Activated CD4-positive, alpha-beta memory T cell treated with anti-CD3 and anti-CD28 coated beads for 36 hours (primary cell): ENCODE measurements at places on chromosomes 16 and 17. TPM values are rescaled to one million over a fixed set of nuclear protein-coding genes. Genes with fewer than 3 reads are reported as not detected.

DNA sequence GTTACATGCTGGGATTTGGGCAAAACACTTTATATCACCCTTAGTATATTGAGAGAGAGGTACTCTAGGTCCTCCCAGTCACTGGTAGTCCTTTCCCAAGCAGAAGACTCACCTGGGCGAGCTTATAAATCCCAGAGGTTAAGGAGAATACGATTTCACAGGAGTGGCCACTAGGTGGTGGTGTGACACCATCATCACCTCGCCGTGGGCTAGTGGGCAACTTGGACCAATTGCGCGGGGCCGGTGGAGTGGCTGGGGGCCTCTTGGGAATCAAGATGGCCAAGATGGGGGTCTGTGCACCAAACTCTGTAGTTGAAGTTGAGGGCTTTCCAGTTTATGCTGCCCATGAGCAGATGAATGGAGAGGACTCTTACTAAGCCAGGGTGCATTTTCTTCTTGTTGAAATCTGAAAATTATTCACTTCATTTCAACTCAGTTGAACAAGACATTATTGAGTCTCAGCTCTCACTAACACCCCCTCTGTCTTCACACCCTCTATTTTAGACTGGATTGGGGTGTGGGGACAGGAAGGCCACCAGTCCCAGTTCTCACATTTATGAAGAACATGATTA lies 38.2 kb upstream of the PIRT start:
- DNase-seq, result peak; percentile 30

DNA sequence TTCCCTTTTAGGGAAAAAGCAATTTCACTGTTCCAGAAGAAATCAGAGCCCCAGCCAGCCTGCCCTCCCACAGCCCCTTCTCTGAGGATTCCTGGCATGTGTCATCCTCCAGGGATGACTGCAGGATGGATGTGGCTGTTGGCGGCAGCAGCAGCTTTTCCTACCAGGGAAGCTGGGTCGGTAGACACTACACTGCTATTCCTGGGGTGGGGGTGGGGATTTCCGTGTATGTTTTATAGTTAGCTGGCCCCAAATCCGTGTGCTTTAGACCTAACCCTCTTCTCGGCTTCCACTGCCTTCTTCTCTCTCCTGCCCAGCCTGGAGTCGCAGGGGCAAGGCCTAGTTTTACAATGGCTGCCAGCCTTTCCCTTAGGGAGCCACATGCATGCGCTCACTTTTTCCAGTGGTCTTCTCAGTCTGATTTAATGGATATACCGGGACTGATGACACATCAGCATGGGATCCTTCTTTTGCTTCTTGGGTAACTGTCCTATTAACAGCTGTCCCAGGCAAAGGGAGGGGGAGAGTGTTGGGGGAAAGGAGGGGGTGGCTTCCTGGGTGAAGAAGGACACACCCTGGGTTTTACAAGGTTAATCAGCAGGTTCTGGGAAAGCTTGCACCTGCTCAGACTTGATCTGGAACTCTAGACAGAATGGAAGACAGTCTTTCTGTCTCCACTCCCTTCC lies 2.7 kb upstream of the NFE2L1 start:
- DNase-seq, result no peak

DNA sequence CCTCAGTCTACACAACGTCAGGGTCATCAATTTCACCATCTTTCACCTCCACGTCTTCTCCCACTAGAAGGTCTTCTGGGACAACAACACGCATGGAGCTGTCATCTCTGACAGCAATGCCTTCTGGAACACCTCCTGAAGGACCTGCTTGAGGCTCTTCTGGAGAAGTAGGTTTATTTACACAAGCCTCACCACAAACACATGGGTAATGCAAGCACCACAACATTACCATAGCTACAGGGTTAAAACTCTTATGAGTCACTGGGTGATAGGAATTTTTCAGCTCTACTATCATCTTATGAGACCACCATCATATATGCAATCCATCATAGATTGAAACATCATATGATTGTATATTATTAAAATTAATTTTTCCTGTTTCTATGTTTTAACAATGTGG lies 215.4 kb downstream of the CHD9NB start:
- DNase-seq, result no peak

DNA sequence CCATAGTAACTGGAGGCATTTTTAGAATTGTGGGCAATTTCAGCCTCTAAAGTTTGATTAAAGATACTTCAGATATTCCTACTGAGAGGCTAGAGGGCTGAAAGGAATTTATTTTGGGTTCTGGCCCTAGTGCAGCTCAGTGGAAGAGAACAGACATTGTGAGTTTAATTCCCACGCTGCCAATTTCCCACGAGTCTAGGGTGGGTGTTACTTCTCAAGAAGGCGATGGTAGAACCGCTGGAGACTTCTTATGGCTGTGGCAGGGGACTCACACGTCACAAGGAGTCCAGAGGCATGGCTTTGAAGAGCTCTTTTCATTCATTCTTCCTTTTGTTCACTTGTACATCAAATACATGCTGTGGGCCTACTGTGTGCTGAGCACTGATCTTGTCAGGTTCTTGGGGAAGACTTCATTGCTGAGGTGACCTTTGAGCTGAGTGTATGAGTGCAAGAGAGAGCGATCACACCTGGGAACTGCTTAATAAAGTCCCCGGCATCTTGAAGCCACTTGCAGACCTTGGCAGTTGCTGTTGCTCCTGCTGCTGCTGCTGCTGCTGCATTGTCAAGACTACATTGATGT lies 111.7 kb downstream of the WWOX start:
- DNase-seq, result no peak

DNA sequence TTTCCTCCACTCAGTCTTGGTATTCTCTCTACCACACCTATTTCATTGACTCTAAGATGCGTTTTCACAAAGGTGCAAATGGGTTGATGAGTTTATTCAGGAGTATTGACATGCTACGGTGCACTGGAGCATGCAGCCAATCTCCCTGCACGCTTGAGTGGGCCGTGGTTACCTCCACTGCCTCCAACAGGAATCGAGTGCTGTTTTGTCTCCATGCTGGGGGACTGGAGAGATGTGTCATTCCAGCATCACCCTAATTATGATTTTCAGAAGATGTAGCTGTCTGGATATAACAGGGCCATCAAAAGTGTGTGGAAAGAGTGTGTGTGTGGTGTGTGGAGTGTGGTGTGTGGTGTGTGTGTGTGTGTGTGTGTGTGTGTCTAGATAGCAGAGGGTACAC lies 351.6 kb upstream of the ZFHX3 start:
- no peak for DNase-seq

- no peak for DNase-seq
Observed at GRCh38 chr16:50195756-50196155, 42.6 kb downstream of the TENT4B start.

DNA sequence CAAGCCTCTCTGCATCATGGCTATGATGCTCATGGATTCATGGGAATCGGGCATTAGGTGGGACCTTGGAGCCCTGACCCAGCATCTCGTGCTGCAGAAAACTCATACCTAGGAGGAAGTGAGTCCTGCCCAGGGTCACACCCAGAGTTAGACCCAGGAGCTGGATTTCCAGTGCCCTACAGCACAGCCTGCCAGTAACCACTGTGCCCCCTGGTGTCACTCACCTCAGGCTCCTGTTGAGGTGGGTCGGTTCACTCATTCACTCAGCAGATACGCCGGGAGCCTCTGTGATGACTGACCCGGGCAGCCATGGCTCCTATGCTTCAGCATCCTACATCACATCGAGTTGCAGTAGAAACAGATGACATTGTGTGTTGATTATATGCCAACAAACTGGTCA lies 143.4 kb downstream of the MSI2 start:
- DNase-seq, result no peak

- DNase-seq, result no peak
Observed at GRCh38 chr17:74480290-74480689, 13.9 kb downstream of the CD300A start.

DNA sequence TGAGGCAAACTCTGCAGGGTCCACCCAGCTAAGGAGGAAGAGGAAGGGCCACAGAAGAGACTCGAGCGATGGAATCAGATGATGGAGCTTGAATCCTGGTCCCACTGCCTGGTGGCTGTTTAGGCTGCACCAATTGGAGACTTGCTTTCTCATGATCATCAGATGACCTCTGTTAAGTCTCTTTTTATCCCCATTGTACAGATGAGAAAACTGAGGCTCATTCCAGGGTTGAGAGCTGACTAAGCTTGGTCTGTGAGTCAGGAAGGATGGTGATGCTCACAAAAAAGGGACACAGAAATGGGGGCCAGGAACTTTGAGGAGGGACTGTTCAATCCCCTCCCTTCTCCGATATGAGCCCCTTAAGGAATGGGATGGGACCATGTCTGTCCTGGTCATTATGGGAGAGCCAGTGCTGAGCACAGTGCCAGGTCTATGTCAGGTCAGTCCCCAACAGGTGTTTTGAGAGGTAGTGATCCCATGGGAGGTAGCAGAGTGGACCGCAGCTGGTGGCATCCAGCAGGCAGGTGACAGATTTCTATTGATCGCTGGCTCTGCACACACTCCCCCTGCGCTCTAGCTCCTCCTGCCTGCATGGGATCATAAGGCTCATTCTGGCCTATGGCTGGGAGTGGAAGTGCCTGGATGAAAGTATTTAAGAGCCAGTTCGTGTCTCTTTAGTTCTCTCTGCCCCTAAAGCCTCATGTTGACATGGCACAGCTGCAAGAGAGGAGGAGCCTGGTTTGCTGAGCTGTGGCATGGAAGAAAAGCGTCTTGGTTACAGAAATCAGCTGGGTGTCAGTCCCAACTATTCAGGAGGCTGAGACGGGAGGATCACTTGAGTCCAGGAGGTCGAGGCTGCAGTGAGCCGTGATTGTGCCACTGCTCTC lies 27.2 kb downstream of the SNX20 start:
- no peak for DNase-seq

GRCh38 chr17:76385892-76386786 lies 1.7 kb downstream of the SPHK1 start:
- DNase-seq, result peak; percentile 90

- no peak for DNase-seq
Observed at GRCh38 chr17:83054518-83055125, 24.8 kb upstream of the METRNL start.

GRCh38 chr17:48546924-48547807 lies 2.3 kb upstream of the HOXB2 start:
- DNase-seq, result peak; percentile 25

DNA sequence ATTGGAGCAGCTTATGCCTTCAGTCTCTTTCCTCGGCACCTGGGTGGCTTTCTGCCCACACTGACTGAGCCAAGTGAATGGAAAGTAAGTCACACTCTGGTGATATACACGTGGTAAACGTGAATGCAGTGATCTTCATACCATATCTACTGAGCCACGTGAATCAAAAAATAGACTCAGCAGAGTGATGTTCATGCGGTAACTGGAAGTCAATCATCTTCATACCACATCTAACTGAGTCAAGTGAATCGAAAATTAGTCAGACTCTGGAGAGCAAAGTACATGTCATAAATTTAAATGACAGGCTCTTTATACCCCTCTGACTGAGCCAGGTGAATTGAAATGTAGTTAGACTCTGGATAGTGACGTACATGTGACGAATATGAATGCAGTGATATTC lies 47.1 kb upstream of the ARL4D start:
- peak; percentile 34 for DNase-seq

- DNase-seq, result no peak
Observed at GRCh38 chr16:86478779-86479178, 31.5 kb upstream of the FOXF1 start.

- DNase-seq, result no peak
Observed at GRCh38 chr17:18368946-18369345, 5.6 kb upstream of the SHMT1 start.

GRCh38 chr17:5943232-5943631 lies 126.9 kb upstream of the WSCD1 start:
- no peak for DNase-seq

- DNase-seq, result no peak
Observed at GRCh38 chr17:76644995-76645394, 1.4 kb upstream of the ST6GALNAC1 start.

OMG gene
- 0.19 TPM for total RNA-seq

MYL4 gene
- not detected for total RNA-seq

B4GALNT2 gene
- total RNA-seq, result not detected

TBX2 gene
- total RNA-seq, result 0.05 TPM

NPIPB6 gene
- 1.8 TPM for total RNA-seq

OR3A2 gene
- 2.7 TPM for total RNA-seq

KRT40 gene
- not detected for total RNA-seq

KRT28 gene
- not detected for total RNA-seq

SLC38A8 gene
- not detected for total RNA-seq

FBF1 gene
- total RNA-seq, result 18.1 TPM
